DMS 273 treated with DMSO at 0.1 percent for 48 hours (cell line): ENCODE measurements at places on chromosomes 11 and 22.

GRCh38 chr22:24067587-24068376 is 56.7 kb downstream of the CABIN1 start:
- DNase-seq, result no peak

DNA sequence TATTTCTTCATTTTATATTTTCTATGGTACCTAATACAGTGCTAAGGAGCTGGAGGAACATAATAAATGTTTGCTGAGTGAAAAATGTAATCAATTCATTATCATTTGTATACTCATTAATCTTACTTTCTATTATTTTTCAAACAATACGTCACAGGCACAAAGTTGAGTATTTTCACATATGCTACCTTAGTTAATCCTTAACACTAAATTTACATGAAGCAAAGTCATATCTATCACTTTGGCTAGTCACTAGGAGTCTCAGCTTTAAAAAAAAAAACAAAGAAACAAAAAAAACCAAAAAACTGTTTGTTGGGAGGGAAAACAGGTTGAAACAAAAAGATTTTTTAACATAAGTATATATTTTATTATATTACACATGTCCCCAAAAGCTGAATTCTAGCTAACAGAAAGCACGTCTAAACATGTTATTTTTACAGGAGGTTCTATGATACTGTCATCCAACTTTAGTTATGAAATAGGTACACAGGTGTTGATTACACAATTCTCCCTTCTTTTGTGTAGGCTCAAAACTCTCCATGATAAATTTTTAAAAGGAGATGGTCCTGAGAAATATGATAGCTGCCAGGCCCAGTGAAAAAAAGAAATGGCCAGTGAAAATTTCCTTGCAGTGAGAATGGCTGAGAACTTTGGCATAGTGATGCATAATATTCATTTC is 14.3 kb downstream of the HPS5 start:
- no peak for DNase-seq

DNA sequence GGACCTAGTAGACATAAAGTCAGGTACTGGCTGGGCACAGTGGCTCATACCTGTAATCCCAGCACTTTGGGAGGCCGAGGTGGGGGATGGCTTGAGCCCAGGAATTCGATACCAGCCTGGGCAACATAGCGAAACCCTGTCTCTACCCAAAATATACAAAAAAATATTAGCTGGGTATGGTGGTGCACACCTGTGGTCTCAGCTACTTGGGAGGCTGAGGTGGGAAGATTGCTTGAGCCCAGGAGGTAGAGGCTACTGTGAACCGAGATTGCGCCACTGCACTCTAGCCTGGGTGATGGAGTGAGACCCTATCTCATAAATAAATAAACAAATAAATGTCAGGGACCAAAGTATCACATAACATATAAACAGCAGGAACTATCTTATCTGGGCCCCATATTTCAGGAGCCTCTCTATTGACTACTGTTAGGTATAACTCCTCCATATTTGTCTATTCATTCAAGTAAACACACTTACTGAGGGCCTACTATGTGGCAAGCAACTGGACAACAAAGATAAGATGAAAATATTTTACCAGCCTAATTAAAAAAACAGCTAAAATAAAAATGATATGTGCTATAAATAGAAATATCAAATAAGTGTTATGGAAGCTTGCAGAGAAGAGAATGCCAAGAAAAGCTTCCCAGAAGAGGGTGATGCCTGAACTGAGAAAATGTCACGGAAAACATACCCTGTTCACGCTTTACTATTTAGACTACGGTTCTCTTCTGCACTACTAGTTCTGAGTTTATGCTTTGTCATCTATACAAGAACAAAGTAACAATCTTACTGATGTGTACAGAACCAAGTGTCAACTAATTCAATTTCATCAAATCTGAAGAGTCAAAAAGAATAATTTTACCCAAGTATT is 2.0 kb downstream of the NUP98 start:
- no peak for DNase-seq

GRCh38 chr22:37184816-37185541 is 3.1 kb downstream of the C1QTNF6 start:
- DNase-seq, result no peak

- DNase-seq, result no peak
Measured at GRCh38 chr11:46278387-46279125, 1.1 kb downstream of the CREB3L1 start.

GRCh38 chr11:114050258-114050927 is 9.1 kb upstream of the ZBTB16 start:
- no peak for DNase-seq

GRCh38 chr11:64513523-64513922 is 77.5 kb upstream of the SLC22A12 start:
- no peak for DNase-seq

DNA sequence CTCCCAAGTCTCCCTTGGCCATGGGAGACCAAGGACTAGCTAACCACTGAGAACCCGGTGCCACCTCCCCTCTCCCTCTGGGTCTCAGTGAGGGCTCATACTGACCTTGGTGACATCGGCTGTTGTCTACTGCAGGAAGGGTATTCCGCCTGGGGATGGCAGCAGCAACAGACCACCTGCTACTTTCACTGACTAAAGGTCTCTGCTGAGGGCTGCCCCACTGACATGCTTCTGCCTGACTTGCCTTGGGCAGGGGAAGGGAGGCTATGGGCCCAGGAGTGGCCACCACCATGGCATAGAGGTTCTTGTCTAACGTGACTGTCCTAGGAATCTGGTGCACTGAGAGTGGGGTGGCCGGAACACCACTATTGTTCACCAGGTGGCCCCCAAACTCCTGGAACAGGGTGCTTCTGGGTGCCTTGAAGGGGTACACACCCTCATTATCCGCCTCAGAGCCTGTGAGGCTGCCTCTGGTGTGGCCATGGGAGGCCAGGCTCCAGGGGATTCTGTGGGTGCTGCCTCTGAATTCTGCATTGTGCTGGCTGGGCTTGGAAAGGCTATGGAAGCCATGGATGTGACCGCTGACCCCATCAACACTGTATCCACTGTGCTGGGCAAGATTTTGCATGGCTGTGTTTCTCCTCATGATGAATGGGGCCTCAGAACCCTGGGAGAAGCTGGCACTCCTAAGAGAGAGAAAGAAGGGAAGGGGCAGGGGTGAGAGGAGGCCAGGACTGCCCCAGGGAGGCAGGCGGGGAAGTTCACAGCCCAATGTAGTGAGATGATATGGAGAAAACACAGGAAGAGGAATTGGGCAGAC is 38.3 kb downstream of the GAB4 start:
- DNase-seq, result no peak

- DNase-seq, result no peak
Measured at GRCh38 chr11:134573857-134574256, 161.8 kb upstream of the B3GAT1 start.

DNA sequence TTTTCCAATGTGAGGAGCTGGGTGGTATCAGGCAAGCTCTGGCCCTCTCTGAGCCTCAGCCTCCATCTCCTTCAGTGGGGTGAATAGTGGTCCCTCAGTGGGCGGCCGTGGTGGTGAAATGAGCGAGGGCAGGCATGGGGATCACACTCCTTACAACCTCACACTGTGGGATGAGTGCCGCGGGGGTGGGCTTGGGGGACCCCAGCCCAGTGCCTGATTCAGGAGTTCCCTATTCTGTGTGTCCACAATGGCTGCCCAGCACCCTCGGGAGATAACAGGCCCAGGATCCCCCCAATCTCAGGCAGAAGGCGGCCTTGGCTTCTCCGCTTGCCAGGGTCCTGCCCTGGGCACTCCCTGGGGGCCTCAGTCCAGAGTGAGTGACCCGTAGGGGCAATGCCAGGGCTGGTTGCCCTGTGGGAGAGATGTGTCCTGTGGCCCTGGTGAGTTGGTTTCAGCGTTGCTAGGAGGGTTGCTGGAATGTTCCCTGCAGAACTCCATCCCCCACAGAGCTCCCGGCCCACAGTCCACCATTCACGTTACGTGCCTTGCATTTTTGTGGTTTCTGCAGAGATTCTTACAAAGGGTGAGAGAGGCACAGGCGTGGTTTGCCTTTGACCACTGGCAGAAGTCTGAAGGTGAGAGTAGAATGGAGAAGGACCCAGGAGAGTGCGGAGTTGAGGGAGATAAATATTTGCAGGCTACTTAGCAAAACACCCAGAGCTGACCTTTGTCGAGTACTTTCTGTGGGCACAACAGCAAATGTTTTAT is 2.9 kb downstream of the ALDH3B1 start:
- DNase-seq, result no peak

- no peak for DNase-seq
Measured at GRCh38 chr11:84144531-84144930, 858.4 kb upstream of the CCDC90B start.

- no peak for DNase-seq
Measured at GRCh38 chr11:15327786-15328231, 213.1 kb downstream of the INSC start.

- DNase-seq, result no peak
Measured at GRCh38 chr11:36530840-36531239, 20.8 kb upstream of the TRAF6 start.

- DNase-seq, result no peak
Measured at GRCh38 chr22:19455585-19456370, 8.3 kb upstream of the C22orf39 start.

DNA sequence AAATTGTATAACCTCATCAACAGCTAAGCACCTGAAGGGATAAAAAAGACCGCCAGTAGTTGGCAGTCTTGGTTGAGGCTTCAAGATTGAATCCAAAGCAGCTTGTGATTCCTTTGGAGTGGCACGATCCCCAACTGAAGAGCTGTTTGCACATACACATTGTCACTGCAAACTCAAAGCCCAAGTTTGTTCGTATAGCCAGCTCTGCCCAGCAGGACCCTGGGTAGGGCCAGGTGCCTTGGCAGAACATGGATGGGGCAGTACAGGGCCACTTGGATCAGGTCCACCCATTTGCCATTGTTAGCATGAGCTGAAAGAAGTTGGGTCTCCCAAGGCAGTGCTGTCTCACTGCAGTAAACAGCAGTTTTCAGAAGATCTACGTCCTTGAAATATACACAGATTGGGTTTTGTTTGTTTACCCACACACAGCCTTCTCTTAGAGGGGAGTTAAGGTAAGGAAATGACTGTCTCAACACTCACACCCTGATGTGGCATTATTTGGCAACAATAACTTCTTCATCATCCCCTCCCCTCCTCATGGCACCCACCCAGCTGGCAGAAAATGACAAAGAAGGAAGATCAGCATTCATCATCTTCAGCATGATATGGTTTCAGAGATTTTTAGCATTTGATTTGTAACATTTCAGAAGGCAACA is 132.9 kb downstream of the COMMD9 start:
- DNase-seq, result no peak

DNA sequence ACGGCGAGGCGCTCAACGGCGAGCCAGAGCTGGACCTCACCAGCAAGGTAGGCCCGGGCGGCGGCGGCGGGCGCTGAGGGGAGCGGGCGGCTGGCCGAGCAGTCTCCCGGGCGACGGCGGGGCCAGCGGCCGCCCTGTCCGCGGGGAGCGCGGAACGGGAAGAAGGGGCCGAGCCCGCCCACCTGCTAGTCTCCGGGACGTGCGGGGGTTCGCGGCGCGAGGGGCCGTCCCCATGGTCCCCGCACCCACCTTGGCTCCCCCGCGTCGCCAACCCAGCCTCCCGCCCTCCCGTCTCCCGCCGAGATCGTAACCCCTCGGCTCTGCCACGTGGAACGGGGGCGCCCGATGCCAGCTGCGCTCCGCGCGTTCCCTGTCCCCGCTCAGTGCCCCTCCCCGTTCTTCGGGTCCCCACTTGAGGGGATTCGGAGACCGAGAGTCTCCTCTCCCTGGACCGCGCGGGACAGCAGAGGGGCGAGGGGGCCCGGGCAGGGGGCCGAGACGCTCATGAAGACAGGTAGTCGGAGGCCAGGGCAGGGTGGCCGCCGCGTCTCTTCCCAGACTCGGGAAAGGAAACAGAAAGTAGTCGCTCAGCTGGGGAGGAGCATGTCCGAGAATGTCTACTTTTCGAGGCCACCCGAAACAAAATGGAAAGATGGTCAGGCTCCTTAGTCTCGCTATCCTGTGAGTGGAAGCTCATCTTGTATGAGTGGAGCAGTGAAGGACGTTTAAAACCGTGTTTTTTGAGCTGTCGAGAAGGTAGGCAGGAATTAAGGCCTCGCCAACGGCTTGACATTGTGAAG is 557 bp downstream of the GTPBP1 start:
- DNase-seq, result no peak

GRCh38 chr11:92423115-92424034 is 198.8 kb downstream of the FAT3 start:
- DNase-seq, result no peak

- DNase-seq, result no peak
Measured at GRCh38 chr11:127050186-127050585, 49.6 kb upstream of the KIRREL3 start.

GRCh38 chr22:32562401-32562800 is 87.8 kb downstream of the FBXO7 start:
- no peak for DNase-seq

DNA sequence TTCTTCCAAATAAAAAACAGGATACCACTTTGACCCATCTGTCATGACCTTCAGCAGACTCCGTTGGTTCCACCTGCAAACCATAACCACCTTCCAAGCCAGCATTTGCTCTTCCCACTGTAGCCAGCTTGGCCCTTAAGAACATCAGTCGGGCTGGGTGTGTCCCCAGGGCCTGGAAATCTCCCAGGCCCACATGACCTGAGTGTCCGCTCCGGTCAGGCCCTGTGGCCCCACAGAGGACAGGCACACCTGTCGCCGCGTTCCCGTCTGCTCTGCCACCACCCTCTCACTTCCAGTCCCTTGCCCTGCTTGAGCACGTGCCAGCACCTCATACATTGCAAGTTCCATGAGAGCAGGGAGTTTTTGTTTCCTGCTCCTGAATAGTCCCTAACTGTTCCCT is 65.7 kb upstream of the PITPNB start:
- DNase-seq, result no peak

DNA sequence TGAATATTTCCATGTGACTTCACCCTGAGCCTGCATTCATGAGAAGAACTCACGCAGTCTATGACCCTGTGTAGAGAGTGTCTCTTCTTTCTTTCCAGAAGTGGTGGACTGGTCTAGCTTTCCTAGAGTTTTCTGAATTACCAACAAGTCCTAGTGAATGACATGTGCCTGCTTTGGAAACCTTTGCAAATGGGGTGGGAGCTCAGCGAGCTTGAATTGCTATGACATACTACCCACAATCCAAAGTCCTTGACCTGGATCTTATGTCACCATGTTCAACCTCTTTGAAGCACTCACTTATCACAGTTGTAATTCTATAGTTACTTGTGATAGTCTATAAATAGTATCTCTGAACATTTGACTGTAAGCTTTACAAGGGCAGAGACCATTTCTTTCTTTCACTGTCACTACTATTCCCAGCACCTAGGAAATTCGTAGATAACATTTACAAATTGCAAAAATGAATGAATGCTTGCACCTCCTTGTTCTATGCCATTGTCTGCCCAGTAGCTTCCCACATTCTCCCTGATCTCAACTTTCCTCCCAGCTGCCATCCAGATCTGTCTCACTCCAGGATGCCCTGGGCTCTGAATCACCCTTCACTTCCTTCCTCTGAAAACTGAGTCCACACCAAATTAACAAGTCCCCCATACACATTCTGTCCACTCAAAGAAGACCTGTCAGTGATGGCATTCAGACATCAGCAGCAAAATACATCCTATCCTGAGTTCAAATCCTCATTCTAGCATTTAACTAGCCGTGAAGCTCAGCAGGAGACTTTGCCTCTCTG is 201.9 kb upstream of the SESN3 start:
- DNase-seq, result no peak

- no peak for DNase-seq
Measured at GRCh38 chr22:26939466-26939865, 282.1 kb downstream of the MIAT start.
